SK-N-MC (cell line): ENCODE measurements at places on chromosomes 1 and 21.

- no peak for DNase-seq
Observed at GRCh38 chr1:67441739-67442281, 11.6 kb upstream of the SERBP1 start.

GRCh38 chr1:15738416-15739113 is 2.5 kb downstream of the SLC25A34 start:
- no peak for DNase-seq

DNA sequence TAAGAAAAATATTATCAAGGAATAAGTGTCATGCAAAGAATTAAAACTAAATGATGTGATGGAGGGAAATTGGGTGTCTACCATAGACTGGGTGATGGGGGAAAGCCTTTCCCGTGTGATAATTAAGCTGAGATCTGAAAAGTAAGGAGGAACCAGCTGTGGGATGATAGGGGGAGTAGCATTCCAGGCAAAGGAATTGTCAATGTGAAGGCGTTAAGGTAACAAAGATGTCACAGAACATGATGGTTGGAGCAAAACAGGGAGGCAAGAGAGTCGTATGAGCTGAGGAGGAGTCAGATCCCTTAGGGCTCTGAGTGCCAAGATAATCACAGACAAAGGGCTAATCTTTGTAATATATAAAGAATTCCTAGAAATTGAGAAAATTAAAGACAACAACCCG is 170.1 kb downstream of the CDC7 start:
- DNase-seq: no peak

- DNase-seq: no peak
Observed at GRCh38 chr1:30323352-30323751, 400.0 kb downstream of the MATN1 start.

GRCh38 chr1:115183721-115184259 is 94.5 kb upstream of the TSPAN2 start:
- DNase-seq: no peak

DNA sequence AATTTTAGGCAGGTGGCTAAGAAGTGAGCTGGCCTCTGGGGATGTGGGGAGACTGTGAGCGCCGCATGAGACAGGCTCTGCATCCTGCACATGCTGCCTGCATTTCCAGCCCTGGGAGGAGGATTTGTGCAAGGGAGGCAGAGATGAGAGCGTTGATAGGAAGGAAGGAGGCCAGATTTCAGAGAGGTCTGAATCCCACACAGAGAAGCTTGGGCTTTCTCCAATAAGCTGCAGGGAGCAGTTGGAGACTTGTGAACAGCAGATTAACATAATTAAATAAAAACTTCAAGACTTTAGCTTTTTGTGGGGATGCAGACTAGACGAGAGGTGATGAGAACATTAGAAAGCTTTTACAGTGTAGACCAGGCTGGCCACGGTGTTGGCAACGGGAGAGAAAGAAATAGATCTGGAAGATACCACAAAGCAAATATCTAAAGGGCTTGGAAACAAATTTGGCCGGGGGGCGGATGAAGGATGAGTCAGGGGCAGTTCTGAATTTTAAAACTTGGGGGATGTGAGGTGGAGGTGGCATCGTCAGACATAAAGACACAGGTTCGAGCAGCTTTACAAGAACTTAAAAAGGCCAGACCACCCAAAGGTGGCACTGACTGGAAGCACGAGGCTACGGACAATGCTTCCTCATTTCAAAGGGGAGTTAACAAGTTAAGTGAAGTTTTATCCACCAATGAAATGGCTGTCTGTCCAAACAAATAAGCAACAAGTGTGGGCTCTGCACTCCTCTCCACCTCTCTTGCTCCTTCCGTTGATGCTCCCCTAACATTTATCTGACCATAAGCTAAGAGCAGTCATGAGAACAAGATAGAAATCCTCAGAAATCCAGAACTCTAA is 57.0 kb downstream of the HIVEP3 start:
- DNase-seq: no peak

GRCh38 chr1:11862890-11863289 is 4.1 kb upstream of the NPPB start:
- no peak for DNase-seq

DNA sequence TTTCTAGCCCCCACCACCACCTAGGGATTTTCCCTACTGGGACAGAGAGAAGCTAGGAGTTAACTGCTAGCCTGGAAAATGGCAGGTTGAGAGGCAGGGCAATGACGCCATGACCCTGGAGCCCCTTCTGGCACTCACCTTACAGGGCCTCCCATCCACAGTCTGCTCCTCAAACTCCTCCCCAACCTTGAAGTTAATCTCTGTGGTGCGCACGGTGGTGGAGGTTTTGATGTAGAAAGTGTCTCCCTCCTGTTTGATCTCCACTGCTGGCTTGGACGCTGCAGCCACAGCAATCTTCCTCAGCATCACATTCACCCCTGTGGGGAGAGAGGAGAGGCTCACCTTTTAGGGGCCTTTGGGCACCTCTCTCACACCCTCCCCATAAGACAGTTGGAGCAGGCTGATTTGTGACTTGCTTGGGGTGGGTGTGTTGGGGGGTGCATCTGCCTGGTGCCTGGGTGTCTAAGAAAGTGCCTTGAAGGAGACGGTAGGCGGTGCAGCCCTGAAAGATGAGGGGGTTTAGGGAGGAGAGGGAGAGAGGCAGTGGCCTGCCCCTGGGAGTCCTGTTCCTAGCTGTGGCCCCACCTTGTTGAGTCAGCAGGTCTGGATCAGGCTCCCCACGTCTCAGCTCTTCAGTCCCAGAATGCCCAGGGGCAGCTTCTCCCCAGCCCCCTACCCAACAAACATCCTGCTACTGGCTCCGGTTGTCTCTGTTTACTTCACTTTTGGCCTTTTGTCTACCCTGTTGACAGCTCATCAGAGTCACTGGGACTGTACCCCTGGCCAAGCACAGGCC is 4.4 kb downstream of the CRABP2 start:
- no peak for DNase-seq

DNA sequence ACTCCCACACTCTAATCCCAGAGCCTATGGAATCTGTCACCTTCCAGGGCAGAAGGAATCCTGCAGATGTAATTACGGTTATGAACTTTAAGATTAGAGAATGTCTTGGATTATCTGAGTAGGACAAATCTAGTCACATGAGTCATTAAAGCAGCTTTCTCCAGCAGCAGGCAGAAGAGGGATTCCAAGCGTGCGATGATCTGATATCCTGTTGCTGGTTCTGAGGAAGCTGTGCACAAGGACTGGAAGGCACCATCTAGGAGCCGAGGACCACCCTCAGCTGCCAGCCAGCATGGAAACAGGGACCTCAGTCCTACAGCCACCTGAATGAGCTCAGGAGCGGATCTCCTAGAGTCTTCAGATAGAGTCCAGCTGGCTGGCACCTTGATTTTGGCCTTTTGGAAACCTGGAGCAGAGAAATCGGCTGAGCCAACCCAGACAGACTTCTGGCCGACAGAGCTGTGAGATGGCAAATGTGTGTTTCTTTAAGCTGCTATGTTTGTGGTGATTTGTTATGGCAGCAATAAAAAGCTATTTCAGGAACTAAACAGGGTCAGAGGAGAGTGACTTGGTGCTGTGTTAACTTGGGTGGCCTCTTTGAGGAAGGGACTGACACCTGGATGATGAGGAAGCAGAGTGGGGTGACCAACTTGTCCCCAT is 34.5 kb downstream of the LRRN2 start:
- DNase-seq: no peak

GRCh38 chr1:8939362-8939995 is 6.2 kb upstream of the CA6 start:
- no peak for DNase-seq

GRCh38 chr1:3775490-3776230 is 3.1 kb downstream of the SMIM1 start:
- DNase-seq: no peak

DNA sequence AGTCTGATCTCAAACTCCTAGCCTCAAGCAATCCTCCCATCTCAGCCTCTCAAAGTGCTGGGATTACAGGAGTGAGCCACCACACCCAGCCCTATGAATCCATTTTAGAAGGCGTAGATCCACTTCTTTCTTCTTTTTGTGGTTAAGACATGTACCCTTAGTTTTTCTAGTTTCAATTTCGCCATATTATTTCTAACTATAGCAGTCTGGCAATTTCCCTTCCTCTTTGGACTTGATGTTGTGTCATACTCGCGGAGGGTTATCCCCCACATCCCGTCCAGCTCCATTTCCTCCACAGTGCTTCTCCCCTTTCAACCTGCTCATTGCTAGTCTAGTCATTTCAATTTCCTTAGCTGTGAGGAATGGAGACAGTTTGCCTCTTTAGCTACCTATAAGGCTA is 5.2 kb upstream of the LRRC8D start:
- DNase-seq: no peak

- peak; percentile 3 for DNase-seq
Observed at GRCh38 chr1:196723325-196724185, 51.1 kb upstream of the CFHR3 start.

GRCh38 chr1:97105531-97105930 is 383.9 kb downstream of the PTBP2 start:
- DNase-seq: no peak

GRCh38 chr1:43293896-43294760 is 6.7 kb upstream of the TIE1 start:
- no peak for DNase-seq

DNA sequence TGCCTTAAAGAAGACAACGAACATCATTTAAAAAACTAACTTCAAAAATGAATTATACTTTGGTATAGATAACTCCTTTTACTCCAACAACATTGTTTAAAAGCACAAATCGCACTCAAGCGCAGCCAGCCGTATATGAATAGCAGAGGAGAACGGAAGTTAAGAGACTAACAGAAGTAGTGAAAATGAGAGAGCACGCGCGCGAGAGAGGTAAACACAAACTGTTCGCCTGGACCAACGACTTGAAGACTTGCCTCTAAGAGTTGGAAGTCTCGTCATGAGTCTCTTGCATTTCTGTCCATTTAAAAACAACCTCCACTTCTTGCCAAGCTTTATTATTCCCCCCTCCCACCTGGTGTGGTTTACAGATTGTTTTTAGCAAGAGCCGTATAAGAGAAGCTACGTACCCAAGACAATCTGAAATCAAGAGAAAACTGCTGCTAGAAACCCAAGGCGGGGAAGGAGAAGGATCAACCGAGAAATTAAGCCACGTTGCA is 479 bp downstream of the SELENOF start:
- DNase-seq: peak; percentile 18

GRCh38 chr1:201884425-201884824 is 4.3 kb upstream of the SHISA4 start:
- DNase-seq: no peak

GRCh38 chr1:169604781-169605560 is 18.7 kb upstream of the F5 start:
- DNase-seq: no peak

GRCh38 chr1:229208481-229208880 is 62.4 kb upstream of the RAB4A start:
- no peak for DNase-seq

DNA sequence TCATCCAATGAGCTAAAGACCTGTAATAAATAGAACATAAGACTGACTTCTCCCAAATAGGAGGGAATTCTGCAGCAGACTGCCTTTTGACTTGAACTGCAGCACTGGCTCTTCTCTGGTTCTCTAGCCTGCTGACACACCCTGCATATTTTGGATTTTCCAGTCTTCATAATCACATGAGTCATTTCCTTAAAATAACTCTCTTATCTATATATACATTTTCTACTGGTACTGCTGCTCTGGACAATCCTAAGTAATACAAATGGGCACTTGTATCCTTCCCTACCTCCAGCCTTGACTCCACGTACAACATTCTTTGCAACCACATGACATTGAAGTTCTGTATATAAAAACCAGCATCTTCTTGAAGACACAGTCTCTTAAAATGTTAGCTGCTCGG is 429.4 kb upstream of the TMPRSS15 start:
- no peak for DNase-seq

- no peak for DNase-seq
Observed at GRCh38 chr1:44239331-44239960, 26.2 kb downstream of the DMAP1 start.

GRCh38 chr1:2353551-2354438 is 37.6 kb downstream of the MORN1 start:
- DNase-seq: no peak

GRCh38 chr21:24369746-24370145 is 1237.5 kb downstream of the MRPL39 start:
- no peak for DNase-seq

- no peak for DNase-seq
Observed at GRCh38 chr1:59915516-59915915, 11.1 kb downstream of the CYP2J2 start.

GRCh38 chr1:165616987-165617546 is 14.0 kb upstream of the MGST3 start:
- DNase-seq: no peak

DNA sequence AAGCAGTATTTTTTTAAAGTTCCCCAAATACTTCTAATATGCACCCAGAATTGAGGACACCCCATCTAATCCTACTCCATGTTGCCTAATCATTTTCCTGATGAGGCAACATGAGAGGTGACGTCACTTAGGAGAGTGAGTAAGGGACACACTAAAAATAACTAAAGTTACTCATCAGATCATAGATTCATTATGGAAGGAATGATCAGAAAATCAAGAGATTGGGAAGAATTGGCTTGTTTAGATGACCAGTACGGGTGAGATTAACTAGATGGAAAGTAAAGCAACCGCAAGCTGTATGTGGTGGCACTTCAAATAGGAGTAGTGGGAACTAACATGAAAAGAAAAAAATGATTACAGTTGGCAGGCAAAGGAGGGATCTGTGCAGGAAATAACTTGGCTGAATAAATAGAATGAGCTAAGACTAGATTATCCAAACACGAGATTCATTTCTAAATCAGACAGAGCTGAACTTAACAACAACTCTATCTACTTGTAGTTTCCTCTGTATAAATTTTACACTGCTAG is 61.4 kb upstream of the CXADR start:
- DNase-seq: no peak

GRCh38 chr21:22244516-22244915 is 1246.3 kb downstream of the NCAM2 start:
- no peak for DNase-seq
